HS-5 (cell line): ENCODE measurements at places on chromosomes 3 and 15.

GRCh38 chr3:5035692-5036391 is 56.6 kb downstream of the BHLHE40 start:
- no peak for DNase-seq

- no peak for DNase-seq
These were observed 12.7 kb downstream of the SEMA4B start for GRCh38 chr15:90213818-90214204.

GRCh38 chr15:66633041-66633937 is 67.5 kb upstream of the LCTL start:
- DNase-seq: no peak

- no peak for DNase-seq
These were observed 55.2 kb downstream of the IQSEC1 start for GRCh38 chr3:13018043-13018451.

GRCh38 chr3:153852355-153852754 is 268.8 kb upstream of the ARHGEF26 start:
- DNase-seq: no peak

GRCh38 chr3:71064956-71065763 is 518.4 kb downstream of the FOXP1 start:
- no peak for DNase-seq

- DNase-seq: no peak
These were observed 41.0 kb downstream of the MCTP2 start for GRCh38 chr15:94272251-94272898.

GRCh38 chr3:161413127-161413854 is 42.0 kb upstream of the SPTSSB start:
- DNase-seq: no peak
